ENCODE measurements at places on chromosomes 12 and 14.

DNA sequence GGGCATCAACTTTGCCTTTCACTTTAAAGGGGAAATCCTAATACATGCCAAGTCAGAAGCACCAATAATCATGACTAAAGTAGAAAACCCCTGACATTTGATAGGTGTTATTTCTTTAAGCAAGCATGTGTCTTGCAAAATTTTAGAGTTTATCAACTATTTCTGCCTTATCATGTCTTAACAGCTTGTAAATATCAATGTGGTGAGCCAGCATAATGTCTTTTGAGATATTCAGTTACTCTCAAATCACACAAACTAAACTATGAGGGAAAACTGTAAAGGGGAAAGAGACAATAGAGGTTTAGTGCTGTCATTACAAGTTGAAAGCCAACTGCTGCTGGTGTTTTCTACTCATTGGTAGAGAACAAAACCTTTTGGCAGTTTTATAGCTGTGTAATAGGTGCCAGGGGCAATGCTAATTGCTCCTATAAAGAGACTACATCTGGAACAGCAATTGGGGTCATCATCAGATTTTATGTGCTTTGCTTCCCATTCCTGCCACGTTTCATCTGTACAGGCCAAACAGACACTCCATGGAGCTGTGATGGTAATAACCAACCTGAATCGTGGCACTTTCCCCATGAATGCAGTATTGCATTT, 1027.4 kb downstream of the FSCB start:
- no peak for DNase-seq

DNA sequence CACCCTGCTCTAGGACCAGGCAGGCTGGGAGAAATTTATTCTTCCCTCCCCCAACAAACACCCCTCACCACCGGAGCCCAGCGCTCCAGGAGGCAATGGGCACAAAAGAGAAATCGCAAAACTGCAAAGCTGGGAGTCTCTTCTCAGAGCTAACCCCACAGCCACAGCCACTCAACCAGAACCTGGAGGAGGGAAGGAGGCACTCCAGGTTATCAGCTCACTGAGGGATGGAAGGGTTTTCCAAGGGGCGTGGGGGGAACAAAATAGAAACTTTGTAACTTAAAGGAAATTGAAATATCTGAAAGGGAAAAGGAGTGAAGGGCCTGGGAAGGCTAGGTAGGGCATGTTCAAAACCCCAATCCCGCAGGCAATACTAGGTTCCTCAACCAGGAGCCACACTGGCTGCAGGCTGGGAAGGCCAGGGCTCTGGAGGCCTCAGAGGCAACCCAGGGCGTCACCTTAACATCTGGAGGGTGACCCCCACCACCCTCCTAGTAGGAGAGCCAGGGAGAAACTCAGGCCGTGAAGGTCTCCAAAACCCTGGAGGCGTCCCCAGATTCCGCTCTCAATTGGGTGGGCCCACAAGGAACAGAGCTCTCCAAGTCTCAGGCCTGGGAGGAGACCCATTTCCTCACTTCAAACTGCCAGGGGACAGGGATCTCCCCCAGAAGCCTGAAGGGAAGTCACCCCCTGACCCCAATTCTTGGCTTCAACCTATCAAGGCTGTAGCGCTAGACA, 3.2 kb downstream of the KDM2B start:
- no peak for DNase-seq

DNA sequence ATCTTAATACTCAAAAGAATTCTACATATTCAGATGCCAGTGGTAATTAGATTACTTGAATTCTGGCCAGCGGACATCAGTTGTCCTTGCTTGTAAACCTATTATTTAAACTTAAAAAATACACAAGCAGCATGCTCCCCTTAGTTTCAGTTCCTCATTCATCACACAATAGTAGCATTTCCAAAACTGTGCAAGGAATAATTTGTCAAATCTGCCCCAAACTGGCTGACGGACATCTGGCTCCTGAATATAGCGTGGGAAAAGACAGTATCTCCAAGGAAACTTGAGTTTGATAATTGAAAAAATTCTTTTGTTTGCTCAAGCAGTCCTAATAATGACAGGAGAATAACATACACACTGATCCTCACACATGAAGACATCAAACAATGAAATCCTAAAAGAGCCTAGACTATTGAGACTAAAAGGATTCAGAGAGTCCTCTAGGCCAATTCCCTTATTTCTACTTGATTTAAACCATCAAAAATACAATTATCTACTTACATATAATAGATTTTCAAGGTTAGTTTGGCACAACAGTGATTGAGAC, 90.4 kb downstream of the KIF21A start:
- no peak for DNase-seq

DNA sequence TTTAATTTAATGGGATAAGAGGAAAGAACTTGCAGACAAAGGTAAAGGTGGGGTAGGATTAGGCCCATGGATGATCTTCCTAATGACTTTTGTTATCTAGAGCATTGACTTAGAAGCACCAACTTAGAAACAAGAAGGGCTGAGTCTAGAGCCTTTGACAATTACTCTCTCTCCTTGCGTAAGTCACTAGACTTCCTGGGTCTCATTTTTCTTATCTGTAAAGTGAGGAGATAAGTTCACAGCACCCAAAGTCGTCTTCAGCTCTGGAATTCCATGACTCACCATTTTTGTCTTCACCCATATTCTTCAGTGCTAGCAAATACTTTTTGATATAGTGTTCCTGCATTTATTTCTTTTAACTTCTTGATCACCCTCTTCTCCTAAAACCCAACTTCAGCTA, 75.7 kb downstream of the SSPN start:
- no peak for DNase-seq

DNA sequence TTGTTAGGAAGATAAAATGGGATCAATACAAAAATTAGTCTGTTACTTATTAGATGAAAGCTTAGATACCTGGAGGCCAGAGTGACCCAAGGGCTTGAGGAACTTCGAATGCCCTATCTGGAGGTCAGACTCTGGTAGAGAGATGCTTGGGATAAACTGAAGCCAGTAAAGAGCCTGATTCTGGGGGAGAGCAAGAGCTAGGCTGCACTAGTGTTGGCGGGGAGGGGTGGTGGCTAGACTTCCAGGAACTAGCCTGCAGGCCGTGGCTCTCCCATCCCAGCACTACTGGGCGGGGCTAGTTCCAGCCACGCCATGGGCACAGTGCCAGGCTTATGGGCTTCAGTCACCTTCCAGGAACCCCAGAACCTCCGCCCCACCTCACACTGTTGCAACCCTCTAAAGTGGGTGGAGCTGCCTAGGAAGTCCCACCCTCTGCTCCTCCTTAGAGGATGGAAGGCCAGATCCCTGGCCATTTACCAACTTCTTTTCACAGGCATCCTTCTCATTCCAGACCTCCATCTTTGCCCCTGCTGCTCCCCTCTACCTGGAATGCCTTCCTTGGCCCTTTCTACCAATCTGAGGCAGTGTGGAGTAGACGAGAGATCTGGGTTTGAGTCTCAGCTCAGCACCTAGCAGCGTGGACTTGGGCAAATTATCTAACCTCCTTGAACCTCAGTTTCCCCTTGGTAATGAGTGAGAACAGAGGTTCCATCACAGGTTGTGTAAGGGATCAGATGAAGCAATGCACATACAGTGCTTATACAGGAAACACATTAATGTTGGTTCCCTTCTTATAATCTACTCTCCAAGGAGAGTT, 6.3 kb upstream of the NFE2 start:
- DNase-seq: no peak

GRCh38 chr14:105095236-105095805, 30.1 kb upstream of the GPR132 start:
- DNase-seq: no peak

GRCh38 chr12:69064734-69065443, 131.9 kb upstream of the CPM start:
- no peak for DNase-seq

GRCh38 chr14:31060253-31060875, 34.2 kb upstream of the STRN3 start:
- no peak for DNase-seq

DNA sequence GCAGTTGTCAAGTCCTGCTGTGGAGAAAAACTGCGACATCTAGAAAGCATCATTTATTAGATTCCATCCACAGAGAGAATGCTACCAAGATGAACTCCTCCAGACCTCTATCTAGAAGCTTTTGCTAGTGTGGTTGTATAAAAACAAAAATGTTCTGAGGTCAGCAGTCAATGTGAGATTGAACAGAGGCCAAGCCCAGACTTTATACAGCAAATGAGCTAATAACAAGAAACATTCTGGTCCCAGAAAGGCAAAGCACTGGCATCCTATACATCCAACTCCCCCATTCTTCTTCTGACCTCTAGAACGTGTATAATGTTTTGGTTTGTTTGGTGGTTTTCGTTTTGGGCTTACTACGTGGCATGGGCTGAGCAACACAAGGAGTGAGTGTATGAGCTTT, 26.7 kb upstream of the RIN3 start:
- no peak for DNase-seq

DNA sequence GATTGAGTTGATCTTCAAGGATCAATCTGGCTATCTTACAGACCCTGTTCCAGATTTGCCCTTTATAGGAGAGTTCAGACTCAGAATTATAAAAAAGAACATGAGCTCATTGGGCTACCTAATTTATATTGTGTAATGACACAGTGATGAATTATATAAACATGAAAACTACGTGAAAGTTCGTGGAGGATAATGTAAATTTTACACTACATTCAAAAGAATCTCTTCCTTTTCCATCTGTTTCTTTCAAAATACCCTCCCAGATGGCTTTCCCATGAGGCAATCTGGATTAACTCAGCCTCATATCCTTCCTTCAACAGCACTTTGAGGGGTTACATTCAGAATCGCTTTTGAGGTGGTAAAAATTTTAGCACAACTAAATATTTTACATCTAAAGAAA, 129.3 kb downstream of the HMGA2 start:
- no peak for DNase-seq

GRCh38 chr14:29458547-29458946, 469.1 kb downstream of the PRKD1 start:
- no peak for DNase-seq

GRCh38 chr14:59823179-59823578, 47.4 kb downstream of the RTN1 start:
- no peak for DNase-seq

- no peak for DNase-seq
These were observed 1.9 kb downstream of the CCNB1IP1 start for GRCh38 chr14:20331053-20331613.

GRCh38 chr12:114562654-114563053, 121.3 kb downstream of the TBX3 start:
- no peak for DNase-seq

DNA sequence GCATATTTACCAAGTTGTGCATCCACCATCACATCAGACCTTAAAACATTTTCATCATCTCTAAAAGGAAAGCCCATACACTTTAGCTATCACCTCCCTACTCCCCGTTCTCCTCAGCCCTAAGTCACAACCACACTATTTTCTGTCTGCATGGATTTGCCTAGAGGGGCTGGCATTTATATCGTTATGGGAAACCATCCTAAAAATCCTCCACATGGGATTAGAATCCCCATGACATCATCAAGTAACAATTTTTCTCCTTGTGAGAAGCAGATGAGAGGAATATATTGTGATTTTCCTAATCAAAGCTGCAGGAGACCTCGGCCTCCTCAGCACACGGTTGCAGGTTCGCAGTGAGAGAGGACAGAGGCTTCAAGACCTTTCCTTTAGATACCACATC, 114.1 kb downstream of the SLC15A4 start:
- no peak for DNase-seq

- no peak for DNase-seq
These were observed 3.2 kb upstream of the SPTSSA start for GRCh38 chr14:34465069-34465859.

- no peak for DNase-seq
These were observed 26.3 kb downstream of the RXYLT1 start for GRCh38 chr12:63805704-63806672.

- no peak for DNase-seq
These were observed 90.2 kb downstream of the PPP1R12A start for GRCh38 chr12:79844693-79845092.

DNA sequence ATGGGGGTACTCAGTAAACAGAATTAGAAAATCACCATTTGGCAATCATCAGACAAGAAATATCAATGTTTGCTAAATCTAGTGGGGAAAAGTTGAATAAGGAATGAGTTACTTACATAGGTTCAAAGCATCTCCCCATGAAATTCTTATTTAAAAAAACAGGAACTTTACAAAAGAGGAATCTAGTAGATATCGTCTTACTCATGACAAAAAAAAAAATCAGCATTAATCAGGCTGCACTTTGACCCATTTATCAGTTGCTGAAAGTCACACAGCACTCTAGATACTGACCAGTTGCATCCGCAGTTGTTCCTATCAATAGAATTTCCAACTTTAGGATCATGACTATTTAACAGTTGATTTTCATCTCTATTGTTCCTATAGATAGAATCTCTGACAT, 5.8 kb upstream of the DICER1 start:
- DNase-seq: no peak

- peak; percentile 49 for DNase-seq
These were observed 14.1 kb upstream of the TMEM119 start for GRCh38 chr12:108611884-108612415.

DNA sequence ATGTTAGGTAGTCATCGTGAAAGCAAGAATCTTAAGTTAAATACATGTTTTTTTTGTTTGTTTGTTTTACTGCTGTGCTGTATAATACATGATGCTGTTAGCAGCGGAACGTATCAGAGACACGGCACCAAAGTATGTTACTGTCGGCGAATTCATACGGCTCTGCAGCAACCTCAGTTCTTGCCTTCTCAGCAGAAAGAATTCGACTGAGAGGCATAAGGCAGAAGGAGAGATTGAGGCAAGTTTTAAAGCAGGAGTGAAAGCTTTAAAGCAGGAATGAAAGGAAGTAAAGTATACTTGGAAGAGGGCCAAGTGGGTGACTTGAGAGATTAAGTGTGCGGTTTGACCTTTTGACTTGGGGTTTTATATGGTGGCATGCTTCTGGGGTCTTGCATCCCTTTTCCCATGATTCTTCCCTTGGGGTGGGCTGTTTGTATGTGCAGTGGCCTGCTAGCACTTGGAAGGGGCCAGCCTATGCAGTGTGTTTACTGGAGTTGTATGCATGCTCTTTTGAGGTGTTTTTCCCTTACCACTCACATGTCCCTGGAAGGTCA, 23.7 kb downstream of the LEMD3 start:
- DNase-seq: no peak

- DNase-seq: no peak
These were observed 71.2 kb downstream of the TNFAIP2 start for GRCh38 chr14:103194256-103195045.

GRCh38 chr12:128075332-128075731, 191.6 kb upstream of the TMEM132C start:
- no peak for DNase-seq

DNA sequence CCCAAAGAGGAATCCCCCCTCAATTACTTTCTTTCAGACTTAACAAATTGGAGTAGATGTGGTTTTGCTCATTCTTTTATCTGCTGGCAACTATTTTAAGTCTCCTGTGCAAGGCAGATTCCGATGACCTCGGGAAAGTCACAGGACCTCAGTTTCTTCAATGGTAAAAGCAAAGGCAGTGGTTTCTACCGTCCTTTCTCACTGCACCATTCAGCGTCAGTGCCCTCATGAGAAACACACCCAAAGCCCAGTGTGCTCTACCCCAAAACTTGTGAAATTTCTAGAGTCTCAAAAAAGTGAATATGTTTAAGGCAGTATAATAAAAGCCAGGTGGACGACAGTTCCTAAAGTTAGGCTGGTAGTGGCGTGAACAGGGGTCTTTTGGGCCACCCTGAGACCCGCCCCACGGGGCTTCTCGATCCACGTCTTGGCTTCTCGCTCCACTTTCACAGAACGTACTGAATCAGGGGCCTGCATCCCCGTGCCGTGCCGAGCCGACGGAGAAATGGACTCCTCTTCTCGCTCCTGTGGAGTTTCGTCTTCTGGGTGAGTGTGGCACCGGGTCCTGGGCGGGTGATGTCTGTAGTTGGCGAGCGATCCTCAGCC, 1.3 kb upstream of the ARHGAP5 start:
- no peak for DNase-seq
